T47D (cell line): ENCODE measurements at places on chromosomes 6 and 20.

GRCh38 chr6:13413466-13413862 lies 73.9 kb downstream of the GFOD1 start:
- DNase-seq, result no peak

- no peak for DNase-seq
These were observed 116.0 kb downstream of the TRIM27 start for GRCh38 chr6:28807682-28808280.

DNA sequence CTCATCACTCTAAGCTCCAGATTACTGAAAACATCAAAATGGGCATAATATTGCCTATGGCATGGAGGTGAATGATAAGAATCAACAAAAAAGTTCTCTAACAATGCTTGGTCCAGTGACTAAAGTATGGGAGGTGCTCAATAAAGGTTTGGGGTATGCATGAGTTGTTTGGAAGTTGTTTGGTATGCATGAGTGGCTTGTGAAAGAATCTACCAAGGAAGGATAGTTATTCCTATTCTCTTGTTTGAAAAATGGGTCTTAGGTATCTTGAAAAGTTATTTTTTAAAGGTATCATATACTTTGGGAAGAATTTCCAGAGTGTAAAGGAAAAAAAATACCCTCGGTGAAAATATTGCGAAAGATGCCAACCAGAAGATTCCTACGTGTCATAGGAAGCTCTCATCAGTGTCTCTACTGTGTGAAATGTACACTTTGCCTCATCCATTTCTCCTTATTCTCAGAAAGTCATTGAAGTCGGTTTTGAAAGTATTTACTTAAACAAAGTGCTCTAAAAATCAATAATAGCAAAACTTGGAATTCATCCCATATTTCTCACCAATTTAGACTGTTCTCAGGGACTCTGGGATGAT lies 449.8 kb downstream of the ADGRB3 start:
- no peak for DNase-seq

GRCh38 chr6:44636561-44637248 lies 249.2 kb downstream of the CDC5L start:
- DNase-seq, result no peak

- peak; percentile 28 for DNase-seq
These were observed 2.8 kb downstream of the SOX4 start for GRCh38 chr6:21596145-21596948.

GRCh38 chr6:86148586-86148985 lies 505.9 kb upstream of the SYNCRIP start:
- no peak for DNase-seq
